ENCODE measurements at places on chromosomes 16 and 17.

- DNase-seq: no peak
Measured at GRCh38 chr16:2086106-2086742, 38.4 kb downstream of the TSC2 start.

- DNase-seq: no peak
Measured at GRCh38 chr16:67252609-67253497, 4.1 kb downstream of the SLC9A5 start.

- no peak for DNase-seq
Measured at GRCh38 chr17:12900474-12900873, 111.2 kb downstream of the ARHGAP44 start.

DNA sequence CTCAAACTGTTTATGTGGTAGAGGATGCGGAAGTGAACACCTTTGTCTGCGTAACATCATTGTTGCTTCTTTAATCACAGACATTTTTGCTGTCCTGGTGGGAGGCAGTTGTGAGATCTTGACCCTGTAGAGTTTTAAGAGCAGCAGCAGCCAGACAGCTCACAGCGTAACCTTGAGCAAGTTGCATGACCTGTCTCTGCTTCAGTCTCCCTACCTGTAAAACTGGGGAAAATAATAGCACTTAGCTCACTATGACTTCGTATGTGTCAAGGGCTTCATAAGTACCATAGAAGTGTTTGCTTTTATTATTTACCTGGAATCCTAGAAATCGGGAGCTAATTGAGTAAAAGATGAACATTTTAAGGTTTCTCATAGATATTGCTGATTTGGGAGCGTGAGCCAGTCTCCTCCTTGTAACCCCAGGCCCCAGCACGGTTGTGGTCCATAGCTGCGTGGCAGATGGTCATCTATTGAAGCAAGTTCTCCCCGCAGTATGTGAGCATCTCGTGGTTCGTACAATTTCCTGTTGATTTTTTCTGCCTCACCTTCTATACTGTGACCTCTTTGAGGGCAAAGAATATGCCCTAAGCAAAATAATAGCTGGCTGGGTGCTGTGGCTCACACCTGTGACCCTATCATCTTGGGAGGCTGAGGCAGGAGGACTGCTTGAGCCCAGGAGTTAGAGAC, 34.4 kb downstream of the GPRC5B start:
- DNase-seq: no peak

DNA sequence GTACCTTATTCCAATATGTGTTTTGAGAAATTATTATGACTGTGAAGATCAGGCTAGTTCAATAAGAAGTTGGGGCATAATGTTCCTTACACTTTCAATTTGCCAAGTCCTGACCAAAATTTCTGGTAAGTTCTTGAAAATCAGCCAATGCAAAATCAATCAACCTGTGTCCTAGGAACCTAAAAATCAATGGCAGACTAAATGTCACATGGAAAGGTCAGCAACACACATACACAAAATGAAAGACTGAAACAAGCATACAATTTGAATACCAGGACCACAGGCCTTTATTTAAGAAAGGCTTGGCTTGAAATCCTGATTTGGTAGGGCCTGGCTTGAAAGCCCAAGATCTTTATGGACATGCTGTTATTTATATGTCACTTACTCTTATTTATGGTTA, 155.5 kb upstream of the ZKSCAN2 start:
- no peak for DNase-seq

- DNase-seq: no peak
Measured at GRCh38 chr16:66260522-66261254, 105.8 kb upstream of the CDH5 start.

GRCh38 chr17:13410874-13411273, 190.9 kb downstream of the HS3ST3A1 start:
- no peak for DNase-seq

GRCh38 chr16:75996491-75996890, 270.2 kb upstream of the CPHXL start:
- DNase-seq: no peak
